HAP-1 (cell line): ENCODE measurements at places on chromosomes 6 and 20.

DNA sequence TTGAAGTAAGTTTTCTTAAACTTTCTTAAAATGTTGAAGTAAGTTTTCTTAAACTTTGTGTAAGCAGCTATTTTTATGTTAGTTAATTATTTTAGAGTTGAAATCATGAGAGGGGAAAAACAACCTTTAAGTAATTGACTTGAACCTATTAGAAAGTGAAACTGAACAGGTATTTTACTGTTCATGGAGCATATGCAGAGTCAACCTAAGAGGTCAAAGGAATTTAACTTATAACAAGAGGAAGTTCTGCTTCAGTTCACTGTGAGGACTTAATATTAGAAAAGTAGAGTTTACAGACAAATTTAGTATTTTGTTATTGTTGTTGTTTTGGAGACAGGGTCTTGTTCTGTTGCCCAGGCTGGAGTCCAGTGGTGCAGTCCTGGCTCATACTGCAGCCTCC lies 38.0 kb downstream of the CDYL start:
- DNase-seq: no peak

- DNase-seq: no peak
Observed at GRCh38 chr6:2624177-2624576, 126.5 kb downstream of the MYLK4 start.

- no peak for DNase-seq
Observed at GRCh38 chr6:116405138-116405537, 34.4 kb downstream of the DSE start.

GRCh38 chr6:164750128-164750527 lies 559.3 kb downstream of the C6orf118 start:
- no peak for DNase-seq

- no peak for DNase-seq
Observed at GRCh38 chr20:47233333-47234188, 122.9 kb downstream of the ZMYND8 start.

DNA sequence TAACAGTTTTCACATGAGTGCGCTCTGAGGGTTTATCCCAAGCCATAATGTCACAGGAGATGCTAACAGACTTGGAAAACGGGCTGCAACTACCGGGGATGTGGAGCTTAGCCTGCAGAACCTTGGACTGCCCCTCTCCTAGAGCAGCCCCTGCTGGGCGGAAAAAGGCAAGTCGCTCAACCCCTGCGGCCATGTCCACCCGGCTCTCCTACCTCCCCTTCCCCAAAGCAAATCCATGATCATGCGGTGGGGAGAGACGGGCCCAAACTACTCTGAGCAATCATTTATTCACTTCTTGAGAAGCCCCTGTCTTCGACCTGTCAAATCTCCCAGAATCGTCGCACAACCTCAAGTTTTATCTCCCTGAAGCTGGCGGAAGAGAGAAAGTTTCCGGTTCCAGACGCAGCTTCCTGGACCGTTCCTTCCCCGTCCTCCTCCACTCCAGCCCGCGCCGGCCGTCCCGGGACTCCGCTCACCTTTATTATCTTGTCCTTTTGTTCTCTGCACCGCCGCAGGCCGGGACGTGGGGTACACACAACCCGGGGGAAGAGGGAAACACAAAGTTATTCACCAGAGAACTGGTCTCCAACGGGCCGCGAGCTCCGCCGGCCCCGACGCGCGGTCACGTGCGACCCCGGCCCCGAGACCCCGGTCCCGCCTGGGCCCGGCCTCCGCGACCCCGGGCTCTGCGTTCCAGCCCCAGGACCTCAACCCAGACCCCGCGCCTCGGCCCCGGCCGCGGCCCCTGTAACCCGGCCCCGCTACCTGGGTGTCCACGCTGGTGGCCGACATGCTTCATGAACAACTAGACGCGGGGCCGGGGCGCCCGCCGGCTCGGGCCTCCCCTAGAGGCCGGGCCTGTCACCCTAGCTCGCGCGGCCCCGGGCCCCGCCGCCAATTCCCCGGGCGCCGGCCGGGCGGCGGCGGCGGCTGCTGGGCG lies 560 bp downstream of the YTHDF1 start:
- peak; percentile 70 for DNase-seq

- no peak for DNase-seq
Observed at GRCh38 chr20:58567437-58567836, 52.2 kb upstream of the APCDD1L start.

- no peak for DNase-seq
Observed at GRCh38 chr20:55103188-55103587, 627.8 kb downstream of the DOK5 start.

DNA sequence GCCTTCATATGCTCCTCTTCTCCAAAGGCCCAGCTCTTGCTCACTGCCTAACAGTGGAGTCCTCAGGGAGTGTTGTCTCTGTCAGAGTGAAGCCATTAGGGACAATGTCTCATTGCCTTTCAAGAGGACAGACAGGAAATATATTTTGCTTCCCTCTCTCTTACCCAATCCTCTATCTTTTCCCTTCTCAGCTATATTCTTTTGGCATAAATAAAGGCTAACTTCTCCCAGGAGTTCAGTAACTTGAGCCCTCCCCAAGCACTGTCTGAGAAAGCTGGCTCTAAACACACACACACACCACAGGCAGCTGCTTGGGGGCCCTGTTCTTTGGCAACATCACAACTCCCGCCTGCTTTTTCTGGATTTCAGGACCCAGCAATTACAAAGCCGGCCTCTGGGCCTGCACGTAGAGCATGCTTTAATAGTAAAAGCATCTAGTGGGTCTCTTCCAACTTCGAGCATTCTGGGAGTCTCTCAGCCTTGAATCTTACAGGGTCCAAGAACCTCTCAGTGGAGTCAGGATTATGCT lies 34.7 kb upstream of the LAMA4 start:
- DNase-seq: no peak

GRCh38 chr6:161445021-161445799 lies 171.3 kb upstream of the AGPAT4 start:
- peak; percentile 13 for DNase-seq

- DNase-seq: no peak
Observed at GRCh38 chr6:125585470-125585869, 164.0 kb upstream of the HEY2 start.

DNA sequence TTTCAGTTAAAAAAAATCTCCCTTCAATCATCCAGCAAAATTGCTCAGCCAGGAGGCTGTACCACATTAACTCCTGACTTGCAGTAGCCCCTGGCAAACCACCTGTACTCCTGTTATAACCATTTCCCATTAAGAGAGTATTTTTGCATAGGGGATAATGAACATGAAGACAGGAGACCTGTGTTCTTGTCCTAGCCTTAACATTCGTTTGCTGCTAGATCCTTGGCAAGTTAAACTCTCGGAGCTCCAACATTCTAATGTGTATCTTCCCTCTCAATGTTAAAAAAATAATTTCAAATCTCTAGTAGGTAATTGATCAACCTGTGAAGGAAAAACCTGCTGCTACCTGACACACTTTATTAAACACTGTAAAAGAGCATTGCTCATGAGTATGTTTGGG lies 8.4 kb upstream of the TMEM200A start:
- DNase-seq: no peak

DNA sequence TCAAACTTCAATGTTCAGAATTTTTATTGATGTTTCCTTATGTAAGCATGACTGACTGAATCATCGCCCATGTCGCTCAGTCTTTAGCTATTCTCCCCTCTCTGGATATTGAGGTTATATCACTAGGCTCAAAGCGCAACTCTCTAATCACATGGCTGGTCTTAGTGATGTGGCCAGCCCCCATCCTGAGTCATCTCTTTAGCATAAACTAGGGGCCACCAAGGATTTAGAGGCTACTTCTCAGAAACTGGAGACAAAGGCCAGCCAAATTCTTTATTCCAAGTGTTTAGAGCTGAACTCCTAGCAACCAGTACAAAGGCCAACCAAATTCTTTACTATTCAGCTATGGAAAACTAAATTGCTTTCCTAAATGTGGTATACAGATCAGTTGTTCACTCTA lies 61.4 kb downstream of the FAM135A start:
- DNase-seq: peak; percentile 95

DNA sequence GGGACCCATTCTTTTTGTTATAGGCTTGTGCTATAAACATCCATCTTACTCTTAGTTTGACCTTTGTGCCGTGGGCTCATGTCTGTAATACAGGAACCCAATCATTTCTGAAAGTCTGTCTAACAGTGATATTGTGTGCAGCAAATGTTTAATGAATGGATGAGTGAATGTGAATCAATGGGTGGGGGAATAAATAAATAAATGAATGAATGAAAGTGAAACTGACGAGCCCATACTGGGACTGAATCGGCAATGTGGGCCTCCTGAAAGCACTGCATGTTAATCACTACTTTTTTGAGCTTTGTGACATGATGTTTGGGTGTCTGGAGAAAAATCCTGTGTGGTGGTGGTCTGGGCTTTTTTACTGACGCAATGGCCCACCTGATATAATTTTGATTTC lies 175.0 kb downstream of the GMPR start:
- no peak for DNase-seq

- DNase-seq: no peak
Observed at GRCh38 chr6:170238741-170239565, 51.9 kb downstream of the DLL1 start.

DNA sequence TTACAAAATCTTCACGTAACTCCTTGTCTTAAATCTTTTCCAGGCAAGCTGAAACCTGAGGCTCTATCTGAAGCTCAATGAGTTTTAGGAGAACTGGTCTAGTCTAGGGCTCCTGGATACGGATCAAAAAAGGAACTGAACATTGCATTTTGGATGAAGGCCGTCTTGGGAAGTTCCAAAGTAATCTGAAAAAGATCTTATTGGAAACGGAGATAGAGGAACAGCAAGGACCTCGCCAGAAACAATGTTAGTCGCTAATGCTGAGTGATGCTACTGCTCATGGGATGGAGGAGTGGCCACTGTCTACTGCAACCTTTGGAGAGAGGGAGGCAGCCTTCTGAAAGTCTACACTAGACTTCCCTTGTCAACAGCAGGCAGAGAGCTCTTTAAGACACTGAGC lies 91.4 kb upstream of the ATXN1 start:
- no peak for DNase-seq

DNA sequence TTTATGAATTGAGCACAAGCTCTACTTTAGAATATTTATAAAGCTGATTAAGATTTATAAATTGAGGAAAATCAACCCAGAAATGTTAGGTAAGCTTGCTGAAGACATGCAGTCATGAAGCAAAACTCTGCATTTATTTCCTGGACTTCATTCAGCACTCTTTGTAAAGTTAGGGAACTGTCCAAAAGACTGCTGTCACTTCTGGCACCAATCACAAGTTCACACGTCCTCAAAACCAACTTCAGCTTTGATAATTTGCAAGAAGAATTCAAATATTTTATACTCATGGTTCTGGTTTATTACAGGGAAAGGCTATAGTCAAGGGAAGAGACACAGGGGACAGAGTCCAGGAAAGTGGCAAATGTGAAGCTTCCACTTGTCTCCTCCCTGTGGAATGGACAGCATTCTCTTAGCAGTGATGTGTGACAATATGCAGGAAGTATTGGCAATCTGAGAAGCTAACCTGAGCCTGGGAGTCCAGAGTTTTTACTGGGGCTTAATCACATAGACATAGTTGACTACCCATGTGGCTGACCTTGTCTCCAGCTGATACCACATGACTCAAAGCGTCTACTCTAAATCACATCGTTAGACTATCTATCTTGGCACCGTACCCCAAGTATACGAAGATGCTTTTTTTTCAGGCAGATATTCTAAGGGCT lies 85.4 kb downstream of the PPP1R14C start:
- DNase-seq: no peak

DNA sequence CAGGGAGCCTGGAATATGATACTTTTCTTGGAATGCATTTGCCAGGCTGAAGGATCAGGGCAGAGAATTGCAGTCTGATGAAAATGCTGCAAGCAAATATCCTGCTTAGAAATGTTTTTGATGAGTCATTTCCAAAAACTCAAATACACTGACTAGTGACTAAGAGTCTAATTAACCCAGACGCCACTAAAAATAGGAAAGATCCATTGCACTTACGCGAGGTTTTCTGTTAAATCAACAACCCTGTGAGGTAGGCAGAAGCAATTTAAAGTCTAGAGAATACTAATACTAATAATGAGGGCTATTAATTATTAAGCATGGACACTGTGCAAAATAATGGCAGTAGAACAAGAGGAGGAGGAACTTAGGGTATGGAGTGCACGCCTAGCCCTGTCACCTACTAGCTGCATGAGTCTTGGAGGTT lies 130.1 kb upstream of the DOK5 start:
- DNase-seq: no peak

DNA sequence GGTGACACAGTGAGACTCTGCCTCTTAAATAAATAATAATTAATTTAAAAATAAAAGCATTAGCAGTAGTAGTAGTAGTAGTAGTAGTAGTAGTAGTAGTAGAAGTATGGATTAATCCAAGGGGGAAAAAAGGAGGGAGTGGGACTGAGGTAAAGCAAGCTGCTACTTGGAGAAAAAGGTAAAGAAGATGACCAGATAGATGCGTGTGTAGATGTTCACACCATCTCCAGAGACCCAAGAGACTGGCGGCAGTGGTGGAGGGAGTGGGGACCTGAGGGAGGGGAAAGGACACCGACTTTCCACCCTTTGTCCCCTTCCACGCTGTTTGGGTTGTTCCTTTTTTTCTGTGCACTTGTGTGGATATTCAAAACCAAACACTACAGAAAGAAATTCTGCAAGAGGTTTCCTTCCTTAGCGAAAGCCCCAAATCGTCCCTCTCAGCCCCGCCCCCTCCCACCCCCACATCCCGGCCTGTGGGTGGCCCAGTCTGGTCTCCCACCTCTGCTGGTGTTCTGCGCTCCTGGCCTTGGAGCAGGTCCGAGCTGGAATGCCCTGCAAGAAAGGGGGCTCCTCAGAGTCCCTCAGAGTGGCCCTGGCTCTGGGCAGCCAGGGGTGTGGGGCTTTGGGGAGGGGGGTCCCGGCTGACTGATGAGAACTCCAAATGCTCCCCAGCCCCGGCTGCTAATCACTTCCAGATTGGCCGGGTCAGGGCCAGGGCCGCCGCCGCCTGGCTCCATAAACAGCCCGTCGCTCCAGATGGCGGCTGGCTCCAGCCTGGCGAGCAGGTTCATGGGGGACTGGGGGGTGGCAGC lies 60.2 kb downstream of the UBE2V1 start:
- no peak for DNase-seq

DNA sequence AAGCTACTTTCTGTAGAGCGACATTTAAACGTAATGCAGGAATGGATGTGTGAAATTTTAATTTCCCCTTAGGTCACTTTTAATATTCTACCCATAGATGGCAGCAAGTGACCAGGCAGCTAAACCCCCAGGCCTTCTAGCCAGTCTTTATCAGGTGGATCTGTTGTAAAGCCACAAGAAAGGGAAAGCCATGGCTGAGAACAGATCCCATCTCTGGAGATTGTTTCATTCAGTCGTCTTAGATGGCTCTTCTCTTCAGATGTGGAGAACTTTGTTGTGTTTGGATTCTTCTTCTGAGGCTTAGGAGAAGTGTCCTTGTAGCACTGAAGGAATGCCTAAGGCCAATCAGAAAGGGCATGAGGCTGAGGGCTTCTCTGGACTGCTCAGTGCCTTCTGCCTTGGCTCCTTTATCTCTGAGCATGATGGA lies 15.8 kb upstream of the RNF182 start:
- peak; percentile 81 for DNase-seq

- DNase-seq: no peak
Observed at GRCh38 chr6:37646986-37647764, 50.5 kb downstream of the MDGA1 start.
